GM18507 (cell line): ENCODE measurements at places on chromosomes 5 and 9.

DNA sequence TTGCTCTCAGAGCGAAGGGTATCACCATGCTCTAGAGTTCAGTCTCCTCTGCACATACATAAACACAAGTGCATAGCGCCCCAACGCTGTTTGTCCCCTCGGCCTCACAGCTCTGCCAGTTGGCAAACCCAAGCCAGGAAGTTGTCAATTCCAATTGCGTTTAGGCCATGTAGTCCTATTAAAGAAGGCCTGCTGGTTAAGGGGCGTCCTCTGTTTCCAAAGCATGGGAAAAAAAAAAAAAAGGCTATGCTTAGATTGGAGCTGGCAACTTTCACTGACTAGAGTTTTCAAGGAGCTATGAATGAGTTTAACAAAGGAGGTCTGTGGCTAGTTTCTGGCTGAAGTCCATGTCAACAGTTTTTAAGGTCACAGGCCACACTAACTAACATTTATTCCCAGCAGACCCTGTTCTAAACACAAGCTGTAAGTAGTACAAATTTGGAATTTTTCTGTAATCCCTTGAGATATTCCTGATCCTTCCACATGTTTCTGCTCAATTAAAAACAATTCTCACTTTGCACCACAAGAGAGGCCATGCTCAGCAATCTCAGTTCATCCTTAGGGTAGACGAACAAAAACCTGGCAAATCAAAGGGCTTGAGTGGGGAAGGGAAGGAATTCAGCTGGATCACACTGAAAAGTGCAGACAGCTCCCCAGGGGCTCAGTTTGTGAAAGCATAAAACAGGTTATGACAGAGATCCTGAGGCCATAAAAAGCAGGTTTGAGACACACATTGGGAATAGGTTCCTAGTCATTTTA, 187.7 kb downstream of the DENND1A start:
- no peak for DNase-seq

DNA sequence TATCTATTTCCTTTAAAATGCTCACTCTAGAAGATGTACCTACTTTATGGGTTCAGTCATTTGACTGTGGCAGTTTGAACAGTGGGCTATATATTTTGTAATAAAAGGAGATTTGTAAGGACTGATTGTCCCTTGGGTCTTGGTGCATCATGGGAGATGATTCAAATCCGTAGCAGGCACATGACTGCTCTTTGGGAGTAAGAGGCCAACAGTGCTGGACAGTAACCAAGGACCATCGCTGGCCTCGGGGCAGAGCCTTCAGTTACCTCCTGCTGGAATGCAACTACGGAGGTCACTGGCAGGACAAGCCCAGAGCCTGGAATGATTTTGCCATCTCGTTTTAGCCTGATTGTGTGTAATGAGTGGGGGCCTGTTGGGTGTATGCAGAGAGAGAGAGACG, 7.0 kb upstream of the MAMDC2 start:
- no peak for DNase-seq

GRCh38 chr9:35367451-35367850, 122.5 kb upstream of the RUSC2 start:
- no peak for DNase-seq

GRCh38 chr5:16881251-16881650, 54.8 kb downstream of the MYO10 start:
- no peak for DNase-seq

DNA sequence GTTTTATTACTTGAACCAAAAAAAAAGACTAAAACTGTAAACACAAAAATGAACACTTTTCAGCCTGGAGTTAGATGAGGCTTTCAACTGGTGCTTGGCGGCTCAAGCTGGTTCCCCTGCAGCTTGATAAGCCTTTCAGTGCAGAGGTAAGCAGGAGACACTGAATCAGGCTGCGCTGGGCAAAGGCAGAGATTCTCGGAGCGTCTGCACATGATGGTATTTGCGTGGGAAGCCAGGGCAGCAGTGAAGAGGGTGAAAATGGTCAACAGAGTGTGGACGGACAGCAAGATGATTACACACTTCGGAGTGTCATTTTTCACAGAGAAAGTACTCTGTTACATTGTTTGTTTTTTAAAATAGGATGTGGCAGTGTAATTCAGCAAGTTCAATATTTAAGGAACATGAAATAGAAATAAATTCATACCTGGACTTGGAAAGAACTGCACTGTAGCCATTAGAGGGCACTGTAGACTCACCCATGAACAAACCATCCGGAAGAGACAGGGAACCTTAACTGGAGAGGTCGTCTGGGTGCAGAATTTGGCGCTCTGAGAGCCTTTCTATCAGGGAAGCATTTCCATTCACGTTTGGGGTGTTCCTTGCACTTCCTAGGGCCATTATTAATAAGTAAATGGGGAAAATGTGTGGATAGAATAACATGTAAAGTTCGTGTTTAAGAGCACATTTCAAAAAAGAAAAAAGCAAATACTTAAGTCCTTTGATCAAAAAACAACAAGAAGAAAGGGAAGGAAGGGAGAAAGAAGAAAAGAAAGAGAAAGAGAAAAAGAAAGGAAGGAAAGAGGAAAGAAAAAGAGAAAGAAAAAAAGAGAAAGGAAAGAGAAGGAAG, 69.8 kb downstream of the ICE1 start:
- DNase-seq: peak; percentile 18

DNA sequence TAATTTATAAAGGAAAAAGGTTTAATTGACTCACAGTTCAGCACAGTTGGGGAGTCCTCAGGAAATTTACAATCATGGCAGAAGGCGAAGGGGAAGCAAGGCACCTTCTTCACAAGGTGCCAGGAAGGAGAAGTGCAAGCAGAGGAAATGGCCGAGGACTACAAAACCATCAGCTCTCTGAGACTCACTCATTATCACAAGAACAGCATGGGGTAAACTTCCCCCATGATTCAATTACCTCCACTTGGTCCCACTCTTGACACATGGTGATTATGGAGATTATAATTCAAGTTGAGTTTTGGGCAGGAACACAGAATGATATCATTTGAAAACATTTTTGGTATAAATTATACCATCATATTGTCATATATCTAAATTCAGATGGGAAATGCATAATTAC, 934.7 kb downstream of the CDH12 start:
- DNase-seq: no peak

DNA sequence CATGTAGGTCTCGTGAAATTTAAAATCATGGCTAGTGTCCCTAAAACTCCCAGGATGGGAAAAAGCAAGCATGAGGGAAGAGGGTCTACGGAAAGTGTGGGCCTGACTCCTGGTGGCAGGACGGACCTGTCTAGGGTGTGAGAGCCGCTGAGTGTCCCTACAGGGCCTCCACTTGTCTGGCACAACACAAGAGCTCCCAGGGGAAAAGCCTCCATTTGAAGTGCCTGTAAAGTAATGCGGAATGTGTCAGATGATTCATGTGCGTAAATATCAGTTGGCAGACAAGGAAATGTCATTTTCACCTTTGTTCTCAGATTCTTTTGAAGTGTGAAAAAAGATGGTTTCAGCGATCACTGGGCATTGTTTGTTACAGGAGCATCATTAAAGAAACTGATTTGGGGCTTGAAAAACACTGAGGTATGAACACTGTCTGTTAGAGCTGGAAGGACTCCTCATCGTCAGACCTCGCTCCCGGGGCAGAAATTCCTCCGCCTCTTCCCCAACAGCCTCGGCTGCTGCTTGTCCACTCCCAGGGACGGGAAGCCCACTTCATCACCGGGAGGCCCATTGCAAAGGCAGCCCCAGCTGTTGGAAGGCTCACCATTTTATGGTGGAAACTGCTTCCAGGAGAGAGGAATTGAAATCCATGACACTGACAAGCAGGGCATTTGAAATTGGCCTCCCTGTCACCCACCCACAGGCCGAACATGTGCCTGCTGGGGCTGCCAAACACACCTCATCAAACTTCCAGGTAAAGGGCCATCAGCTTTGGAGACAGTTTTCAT, 240.8 kb downstream of the FSTL4 start:
- no peak for DNase-seq

- DNase-seq: no peak
Observed at GRCh38 chr5:17734011-17734410, 99.8 kb downstream of the TAF11L14 start.

GRCh38 chr9:98763986-98764745, 32.2 kb downstream of the ANKS6 start:
- no peak for DNase-seq

- no peak for DNase-seq
Observed at GRCh38 chr9:121744002-121744686, 92.7 kb downstream of the DAB2IP start.

DNA sequence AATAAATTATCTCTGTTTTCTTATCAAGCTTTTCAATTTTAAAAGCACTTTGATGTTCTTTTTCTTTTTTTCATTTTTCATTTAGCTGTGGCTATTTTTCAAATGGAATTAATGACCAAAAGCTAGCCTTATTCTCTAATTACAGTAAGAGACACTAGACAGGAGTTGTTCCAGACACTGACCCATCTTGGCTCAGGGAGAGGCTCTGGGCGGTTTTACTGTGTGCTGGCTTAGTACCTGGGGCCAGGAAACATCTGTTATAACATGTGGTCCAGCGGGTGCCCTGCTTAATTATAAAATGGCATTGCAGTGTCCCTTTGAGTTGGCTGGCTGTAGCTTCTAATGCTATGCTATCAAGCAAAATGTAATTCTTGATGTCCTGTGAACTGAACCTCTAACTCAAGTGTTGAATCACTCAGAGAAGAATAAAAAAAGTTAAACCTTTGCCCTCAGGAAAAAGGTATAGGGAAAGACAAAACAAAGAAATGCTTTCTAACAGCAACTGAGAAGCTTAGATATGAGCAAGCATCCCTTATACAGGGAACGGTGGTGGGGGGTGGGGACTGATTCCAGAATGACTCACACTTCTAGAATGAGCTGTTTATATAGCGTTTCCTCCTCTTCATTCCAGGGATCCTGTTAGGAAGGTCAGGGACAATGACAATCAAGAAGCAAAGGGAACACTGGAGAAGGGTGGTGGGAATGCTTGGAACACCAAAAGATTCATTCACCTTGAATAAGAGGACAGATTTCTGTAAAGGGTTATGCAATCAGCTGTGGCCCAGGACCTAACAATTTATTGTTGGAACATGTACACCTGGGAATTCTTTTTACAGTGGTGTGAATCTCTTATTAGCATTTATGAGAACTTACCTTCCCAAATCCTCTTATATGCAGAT, 58.7 kb upstream of the NFIB start:
- no peak for DNase-seq

DNA sequence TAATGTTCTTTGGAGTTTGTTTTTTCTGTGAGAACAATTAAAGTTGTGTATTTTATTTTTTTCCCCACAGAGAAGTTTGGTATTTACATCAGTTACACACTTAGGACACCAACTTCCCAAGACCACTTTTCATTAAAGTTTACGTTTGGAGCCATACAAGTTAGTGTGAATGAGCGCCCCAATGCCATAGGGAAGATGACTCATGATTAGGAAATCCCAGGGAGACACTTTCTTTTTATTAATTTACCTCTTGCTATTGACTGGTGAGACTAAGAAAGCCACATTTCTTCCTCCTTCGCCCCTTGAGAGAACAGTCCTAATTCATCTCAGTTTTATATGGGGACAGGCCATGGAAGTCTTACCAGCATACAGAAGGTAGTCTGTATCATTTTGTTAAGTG, 57.1 kb downstream of the EDIL3 start:
- DNase-seq: no peak

GRCh38 chr9:116238225-116238624, 84.6 kb downstream of the PAPPA start:
- no peak for DNase-seq
